ENCODE measurements at places on chromosomes 12 and 14. TPM values are rescaled to one million over a fixed set of nuclear protein-coding genes. Genes with fewer than 3 reads are reported as not detected.

DNA sequence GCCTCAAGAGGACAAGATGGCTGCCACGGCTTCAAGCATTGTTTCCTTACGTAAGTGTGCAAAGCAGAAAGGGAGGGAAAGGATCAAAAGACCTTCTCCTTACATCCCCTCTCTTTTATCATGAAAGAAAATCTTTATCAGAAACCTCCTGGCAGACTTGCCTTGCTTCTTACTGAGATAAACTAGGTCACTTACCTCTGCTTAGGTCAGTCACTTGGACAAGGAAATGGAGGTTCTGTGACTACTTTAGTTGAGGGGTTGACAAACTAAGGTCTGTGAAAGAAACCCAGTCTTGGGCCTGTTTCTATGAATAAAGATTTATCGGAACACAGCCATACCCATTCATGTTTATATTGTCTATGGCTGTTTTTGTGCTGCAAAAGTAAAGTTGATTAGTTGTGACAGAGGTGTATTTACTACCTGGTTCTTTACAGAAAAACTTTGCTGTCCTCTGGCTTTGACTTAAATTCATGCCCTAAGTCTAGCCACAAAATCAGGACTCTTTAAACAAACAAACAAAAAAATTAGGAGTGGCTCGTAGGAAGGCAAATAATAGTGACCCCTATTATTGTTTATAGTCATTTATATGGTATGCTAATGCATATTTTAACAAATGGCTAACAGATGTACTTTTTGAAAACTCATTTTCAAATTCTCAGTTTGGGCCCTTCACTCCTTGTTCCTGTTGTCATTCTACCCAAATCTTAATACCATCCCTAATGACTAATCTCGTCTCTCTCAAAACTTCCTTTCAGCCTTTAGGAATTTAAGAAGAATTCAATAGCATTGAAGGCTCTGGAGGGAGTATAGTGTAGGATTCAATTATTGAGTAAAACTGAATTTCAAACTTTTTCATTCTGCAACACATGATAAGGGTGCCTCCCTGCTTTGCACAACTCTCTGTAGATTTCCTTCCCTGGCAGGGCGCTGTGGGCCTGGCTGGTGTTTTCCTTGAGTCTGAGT is 42.0 kb upstream of the ATP2B1 start:
- no peak for DNase-seq

DNA sequence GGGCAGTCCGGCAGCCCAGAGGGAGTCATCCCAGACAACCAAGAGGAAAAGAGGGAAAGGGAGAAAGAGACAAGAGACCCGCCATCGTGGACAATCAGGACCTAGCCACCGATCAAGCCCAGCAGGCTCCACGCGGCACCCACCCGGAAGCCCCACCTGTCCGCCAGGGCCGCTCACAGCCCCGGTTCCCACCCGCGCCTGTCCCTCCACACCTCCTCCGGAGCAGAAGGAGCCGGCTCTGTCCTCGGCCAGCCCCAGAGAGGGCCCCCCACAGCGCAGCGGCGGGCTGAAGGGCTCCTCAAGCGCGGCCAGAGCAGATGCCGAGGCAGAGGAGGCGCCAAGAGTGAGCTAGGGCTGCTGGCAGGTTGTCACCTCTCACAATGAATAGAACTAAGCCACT is 784.7 kb upstream of the FBXO33 start:
- DNase-seq = no peak

DNA sequence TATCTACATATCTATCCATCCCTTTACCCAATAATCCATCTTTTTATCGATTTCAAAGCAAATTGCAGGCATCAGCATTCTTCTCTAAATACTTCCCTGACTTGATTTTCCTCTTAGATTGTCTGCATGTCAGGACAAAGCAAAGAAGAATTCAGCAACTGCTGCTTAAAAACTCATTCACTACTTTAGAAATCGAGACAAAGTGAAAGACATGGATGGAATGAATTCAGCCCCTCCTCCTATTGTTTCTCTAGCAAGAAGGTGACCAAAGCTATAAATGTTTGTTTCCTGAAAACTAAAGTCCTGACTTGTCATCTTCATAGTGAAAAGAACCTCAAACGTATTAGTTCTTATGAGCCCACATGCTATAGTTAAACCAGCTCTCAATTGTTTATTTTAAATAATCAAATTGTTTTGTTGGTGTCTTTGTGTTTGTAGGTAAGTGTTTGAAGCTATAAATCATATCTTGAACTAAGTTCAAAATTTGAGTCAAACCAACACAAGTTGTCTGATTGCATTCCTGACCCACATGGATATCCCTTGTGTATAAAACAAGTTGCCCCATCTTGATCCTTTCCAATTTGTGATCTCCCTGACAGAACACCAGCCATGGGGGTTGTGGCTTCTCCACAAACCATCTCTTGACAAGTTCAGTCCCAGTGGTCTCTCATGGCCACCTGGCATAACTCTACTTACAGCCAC is 58.6 kb upstream of the ARHGAP5 start:
- DNase-seq = no peak

- DNase-seq = no peak
These were observed 138.5 kb downstream of the KICS2 start for GRCh38 chr12:64083285-64084210.

GRCh38 chr12:13275241-13276085 is 78.9 kb downstream of the EMP1 start:
- DNase-seq = no peak

GRCh38 chr14:32986791-32987540 is 48.3 kb downstream of the NPAS3 start:
- DNase-seq = no peak

GRCh38 chr12:69243099-69244084 is 4.0 kb downstream of the CPSF6 start:
- no peak for DNase-seq

- no peak for DNase-seq
These were observed 559.9 kb upstream of the ATP2B1 start for GRCh38 chr12:90268574-90268973.

DNA sequence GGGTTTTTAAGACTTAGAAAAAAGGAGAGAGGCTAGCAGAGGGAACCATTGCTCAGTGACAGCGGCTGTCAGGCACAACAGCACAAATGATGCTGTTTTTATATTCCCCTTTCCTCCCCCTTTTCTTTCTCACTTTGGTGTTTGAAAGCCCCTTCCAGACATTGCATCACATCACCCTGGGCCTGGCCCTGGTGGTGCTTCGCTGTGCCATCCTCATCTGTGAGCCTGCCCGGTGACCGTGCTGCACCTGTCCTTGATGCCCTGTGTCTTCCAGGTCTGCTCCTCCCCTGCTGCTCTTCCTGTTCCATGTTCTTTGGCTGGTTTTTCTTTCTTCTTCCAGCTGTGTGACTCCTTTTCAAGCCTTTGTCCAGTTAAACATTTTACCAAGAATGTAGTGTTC is 24.8 kb downstream of the KLC1 start:
- no peak for DNase-seq

The PMCH gene
- not detected for total RNA-seq

The GYS2 gene
- not detected for total RNA-seq

The LGALS3 gene
- 189 TPM for total RNA-seq

The EGLN3 gene
- 29.2 TPM for total RNA-seq

The ACVRL1 gene
- total RNA-seq = 74.4 TPM

The C14orf180 gene
- total RNA-seq = 5.9 TPM

The TEX52 gene
- not detected for total RNA-seq

The RNF212B gene
- total RNA-seq = not detected
